NCI-H2081 (cell line): ENCODE measurements at places on chromosomes 1 and 21.

- DNase-seq: no peak
These were observed 51.2 kb downstream of the EXO1 start for GRCh38 chr1:241899210-241899609.

DNA sequence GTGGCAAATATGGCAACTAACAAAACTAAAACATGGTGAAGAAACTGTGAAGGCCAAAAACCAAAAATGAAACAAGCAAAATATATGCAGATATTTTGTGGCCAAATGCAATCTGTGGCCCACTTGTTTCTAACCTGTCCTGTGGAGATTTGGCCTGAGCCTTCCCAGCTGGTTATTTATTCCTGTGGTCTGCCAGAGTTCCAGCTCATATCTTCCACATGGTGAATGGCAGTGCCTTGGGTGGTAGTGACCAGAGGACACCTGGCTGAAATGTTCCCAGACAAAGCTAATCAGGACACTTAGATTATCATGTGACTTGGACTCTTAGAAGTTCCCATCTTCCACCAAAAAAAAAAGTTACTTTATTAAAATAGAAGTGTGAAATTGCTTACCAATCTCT lies 39.7 kb downstream of the RNASEL start:
- no peak for DNase-seq

- no peak for DNase-seq
These were observed 53.7 kb downstream of the KCNN3 start for GRCh38 chr1:154816369-154816768.

DNA sequence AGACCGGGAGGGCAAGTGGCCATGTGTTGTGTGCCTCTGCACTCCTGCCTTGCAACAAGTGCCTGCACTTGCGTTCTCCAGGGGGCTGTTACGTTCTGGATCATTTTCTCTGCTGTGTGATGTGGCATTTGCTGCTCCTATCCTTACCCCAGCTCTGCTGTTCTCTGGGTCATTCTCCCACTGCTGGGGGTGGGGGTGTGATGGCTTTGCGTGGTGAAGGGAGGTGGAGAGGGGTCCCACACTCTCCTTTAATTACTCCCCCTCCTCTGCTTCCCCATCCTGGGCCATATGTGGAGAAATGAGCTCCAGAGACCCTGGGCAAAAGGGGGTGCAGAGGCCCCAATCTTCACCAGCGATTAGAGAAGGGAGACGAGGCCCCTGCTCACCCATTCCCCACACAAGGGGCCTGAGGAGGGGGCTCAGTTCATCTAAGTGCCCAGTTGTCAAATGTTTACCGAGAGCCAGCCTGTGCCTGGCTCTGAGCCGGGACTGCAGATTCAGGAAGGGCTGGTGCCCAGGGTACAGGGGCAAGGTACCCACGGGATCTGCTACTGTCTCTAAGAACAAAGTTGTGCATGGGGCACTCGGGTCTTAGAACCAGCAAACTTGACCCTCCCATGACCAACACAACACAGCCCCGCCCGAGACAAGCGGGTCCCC lies 355.4 kb downstream of the PTPRU start:
- no peak for DNase-seq
